ENCODE measurements at places on chromosomes 2 and 18. TPM values are rescaled to one million over a fixed set of nuclear protein-coding genes. Genes with fewer than 3 reads are reported as not detected.

- peak; percentile 64 for DNase-seq
- peak overlapping the region; percentile 42 for H3K4me3 ChIP-seq
- H3K27ac ChIP-seq: 0 out of 2 replicates have a peak overlapping the region, but pooled peaks have one; percentile 4
- no peaks in the 10 kb centered on the region for H3K36me3 ChIP-seq
Observed at GRCh38 chr2:17538844-17539554, 1.5 kb upstream of the VSNL1 start.

DNA sequence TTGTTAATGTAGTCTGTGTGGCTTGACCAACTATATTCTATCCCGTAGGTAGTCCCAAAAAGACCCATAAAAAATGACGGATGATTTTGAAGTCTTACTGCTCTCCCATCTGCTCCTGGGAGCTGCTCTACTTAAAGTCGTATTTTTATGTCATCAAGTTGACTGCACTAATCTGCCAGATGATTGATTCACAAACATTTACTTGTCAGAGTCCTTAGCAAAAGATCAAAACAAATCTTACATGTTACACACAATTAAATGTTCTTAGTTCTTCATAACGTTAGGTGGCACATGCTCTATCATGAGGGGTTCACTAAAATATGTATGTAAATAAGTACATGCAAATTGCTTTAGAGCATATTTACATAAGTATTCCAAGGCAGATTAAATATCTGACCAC is 498.3 kb upstream of the LRRTM4 start:
- no peaks in the 10 kb centered on the region for H3K4me1 ChIP-seq
- no peak overlapping the region for H3K4me3 ChIP-seq
- H3K36me3 ChIP-seq: no peaks in the 10 kb centered on the region
- no peak for DNase-seq

DNA sequence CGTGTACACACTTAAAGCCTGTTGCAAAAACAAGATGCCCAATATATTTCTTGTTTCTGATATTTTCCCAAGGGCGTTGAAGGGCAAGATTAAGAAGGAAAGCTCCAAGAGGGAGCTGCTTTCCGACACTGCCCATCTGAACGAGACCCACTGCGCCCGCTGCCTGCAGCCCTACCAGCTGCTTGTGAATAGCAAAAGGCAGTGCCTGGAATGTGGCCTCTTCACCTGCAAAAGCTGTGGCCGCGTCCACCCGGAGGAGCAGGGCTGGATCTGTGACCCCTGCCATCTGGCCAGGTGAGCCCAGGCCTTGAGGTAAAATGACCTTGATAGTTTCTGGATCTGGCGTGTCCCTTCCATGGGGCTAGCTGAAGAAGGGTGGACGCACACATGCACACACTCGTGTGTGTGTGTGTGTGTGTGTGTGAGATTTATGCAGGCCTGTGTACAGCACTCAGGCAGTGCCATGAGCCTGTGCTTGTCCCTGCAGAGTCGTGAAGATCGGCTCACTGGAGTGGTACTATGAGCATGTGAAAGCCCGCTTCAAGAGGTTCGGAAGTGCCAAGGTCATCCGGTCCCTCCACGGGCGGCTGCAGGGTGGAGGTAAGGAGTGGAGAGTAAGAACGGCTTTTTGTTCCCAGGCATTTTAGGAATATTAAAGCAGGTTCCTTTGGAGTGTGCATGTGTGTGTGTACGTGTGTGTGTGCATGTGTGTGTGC is 23.6 kb downstream of the MLPH start:
- no peak overlapping the region for H3K4me3 ChIP-seq
- H3K36me3 ChIP-seq: no peaks in the 10 kb centered on the region
- H3K4me1 ChIP-seq: no peaks in the 10 kb centered on the region
- H3K27ac ChIP-seq: no peak overlapping the region
- no peaks in the 10 kb centered on the region for H3K27me3 ChIP-seq
- no peak for DNase-seq

GRCh38 chr2:85503168-85503850 is 35.7 kb upstream of the MAT2A start:
- H3K27me3 ChIP-seq: no peaks in the 10 kb centered on the region
- no peaks in the 10 kb centered on the region for H3K36me3 ChIP-seq
- no peak for DNase-seq
- peaks cover 48% of the 10 kb centered on the region for H3K4me1 ChIP-seq
- H3K4me3 ChIP-seq: no peak overlapping the region

DNA sequence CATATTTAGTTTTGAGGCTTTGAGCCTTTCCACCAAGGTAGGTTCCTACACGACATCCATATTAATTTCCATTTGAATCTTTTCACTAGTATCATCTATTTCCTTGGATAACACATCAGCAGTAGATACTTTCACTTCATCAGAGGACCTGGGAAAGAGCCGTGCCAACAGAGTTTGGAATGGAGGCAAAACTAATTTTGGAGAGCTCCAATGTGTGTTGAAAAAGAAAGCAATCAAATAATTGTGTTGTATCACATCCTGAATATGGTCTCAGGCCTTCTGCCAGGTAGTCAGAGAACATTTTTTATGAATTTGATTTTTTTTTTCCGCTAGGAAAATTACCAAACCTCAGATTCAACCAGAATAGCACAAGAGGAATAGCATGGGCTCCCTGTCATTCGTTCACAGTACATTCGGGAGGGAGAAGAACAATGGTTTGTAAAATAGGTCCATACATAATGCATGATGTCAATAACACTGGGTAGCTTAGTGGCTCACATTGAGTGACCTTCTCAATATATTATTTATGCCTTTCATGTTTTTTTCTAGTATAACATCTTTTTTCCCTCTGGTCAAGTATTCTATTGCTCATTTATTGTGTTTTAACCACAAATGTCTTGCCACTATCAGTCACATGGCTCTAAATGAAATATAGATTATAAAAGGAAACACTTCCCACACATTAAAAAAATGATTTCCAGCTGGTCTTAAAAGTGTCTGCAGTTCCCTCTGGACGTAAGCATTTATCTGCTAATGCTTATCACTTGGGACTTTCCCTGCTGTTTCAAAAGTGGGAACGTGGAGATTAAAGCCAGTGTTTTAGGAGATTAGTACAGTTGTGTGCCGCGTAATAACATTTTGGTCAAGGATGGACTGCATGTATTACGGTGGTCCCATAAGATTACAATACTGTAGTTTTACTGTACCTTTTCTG is 68.6 kb upstream of the RAPH1 start:
- no peak overlapping the region for H3K27ac ChIP-seq
- no peak for DNase-seq
- H3K36me3 ChIP-seq: no peaks in the 10 kb centered on the region
- no peaks in the 10 kb centered on the region for H3K27me3 ChIP-seq
- no peak overlapping the region for H3K4me3 ChIP-seq

DNA sequence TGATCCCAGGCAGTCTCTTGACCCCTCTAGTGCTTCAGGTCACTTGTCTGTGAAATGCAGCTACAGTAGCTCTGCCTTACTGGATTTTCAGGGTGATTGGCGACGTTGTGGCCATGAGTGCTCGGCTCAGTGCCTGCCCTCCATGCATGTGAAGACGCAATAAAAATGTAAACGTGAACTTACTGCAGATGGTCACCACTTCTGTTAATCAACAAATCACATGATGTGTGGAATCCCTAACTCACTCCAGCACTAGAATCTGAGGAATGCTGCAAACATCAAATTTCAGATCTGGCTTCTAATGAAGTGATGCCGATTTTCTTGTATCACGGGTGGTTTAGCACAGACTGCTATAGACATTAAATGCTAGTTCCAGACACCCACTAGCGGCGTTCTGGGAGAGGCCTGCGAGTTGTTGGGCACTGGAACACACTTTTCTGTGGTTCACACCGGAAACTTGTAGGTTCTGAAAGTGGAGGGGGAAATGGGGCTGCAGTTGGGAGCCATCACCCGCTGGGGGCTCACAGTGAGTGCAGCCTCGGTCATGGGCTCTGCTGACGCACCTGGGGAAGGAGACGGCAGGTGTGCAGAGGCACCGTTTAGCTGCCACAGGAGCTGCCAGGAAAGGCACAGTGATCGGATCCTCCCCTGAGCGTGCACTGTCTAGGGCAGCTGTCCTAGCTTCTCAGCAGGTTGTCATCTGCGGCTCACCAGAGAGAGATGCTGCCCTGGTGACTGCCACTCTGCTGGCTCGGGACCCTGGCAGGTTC is 6.5 kb downstream of the CNDP1 start:
- H3K36me3 ChIP-seq: no peaks in the 10 kb centered on the region
- peaks cover 15% of the 10 kb centered on the region for H3K4me1 ChIP-seq
- no peak for DNase-seq
- H3K27ac ChIP-seq: no peak overlapping the region

- no peaks in the 10 kb centered on the region for H3K27me3 ChIP-seq
- peaks cover 13% of the 10 kb centered on the region for H3K4me1 ChIP-seq
- DNase-seq: peak; percentile 9
Observed at GRCh38 chr2:47501374-47502200, 98.6 kb downstream of the MSH2 start.

DNA sequence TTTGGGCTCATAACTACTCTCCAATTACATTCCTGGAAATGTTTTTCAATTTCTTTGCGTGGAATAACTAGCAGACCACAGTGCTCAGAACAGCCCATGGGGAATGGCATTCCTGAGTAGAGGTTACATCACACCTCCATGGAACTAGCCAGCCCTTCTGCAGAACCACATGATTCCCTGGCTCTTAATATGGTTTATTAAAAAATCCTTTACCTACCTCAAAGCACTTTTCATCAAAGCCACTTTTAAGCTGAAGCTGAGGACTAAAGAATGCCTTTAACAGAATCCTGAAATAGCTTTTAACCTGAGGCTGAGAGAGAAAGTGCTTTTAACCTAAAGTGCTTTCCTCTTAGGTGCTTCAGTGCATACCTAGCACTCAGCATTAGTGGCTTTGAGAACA is 376.3 kb downstream of the ARHGAP15 start:
- no peak overlapping the region for H3K27ac ChIP-seq
- DNase-seq: no peak
- H3K4me1 ChIP-seq: no peaks in the 10 kb centered on the region
- no peaks in the 10 kb centered on the region for H3K36me3 ChIP-seq
- no peak overlapping the region for H3K4me3 ChIP-seq

DNA sequence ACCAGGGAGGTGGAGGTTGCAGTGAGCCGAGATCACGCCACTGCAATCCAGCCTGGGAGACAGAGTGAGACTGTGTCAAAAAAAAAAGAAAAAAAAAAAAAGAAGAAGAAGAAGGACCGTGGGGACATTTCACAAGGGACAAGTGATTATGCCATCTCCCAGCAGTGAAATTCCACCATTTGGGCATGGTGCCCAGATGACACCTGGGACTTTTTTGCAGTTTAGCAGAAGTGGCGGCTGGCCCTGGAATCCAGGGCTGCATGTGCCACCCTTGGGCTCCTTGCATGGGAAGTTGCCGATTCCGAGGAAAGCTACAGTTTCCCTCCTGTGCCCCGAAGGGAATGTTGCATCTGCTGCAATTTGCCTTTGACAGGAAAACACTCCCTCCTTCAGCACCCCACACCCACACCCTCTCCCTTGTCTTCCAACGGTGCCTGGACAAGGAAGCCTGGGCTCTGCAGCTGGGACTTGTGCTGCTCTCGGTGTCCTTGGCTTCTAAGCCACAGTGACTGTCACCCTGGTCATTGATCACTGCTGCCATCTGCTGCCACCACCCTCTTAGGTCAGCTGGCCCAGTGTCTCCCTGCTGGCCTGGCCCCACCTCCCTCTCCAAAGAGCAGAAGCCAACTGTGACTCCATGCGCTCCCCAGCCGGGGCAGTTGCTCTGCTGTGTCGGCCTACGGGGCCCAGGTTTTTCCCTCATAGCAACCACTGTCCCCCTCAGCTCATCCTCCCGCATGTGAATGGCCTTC is 56.4 kb upstream of the LRRC30 start:
- no peaks in the 10 kb centered on the region for H3K36me3 ChIP-seq
- no peak for DNase-seq
- H3K27ac ChIP-seq: no peak overlapping the region

DNA sequence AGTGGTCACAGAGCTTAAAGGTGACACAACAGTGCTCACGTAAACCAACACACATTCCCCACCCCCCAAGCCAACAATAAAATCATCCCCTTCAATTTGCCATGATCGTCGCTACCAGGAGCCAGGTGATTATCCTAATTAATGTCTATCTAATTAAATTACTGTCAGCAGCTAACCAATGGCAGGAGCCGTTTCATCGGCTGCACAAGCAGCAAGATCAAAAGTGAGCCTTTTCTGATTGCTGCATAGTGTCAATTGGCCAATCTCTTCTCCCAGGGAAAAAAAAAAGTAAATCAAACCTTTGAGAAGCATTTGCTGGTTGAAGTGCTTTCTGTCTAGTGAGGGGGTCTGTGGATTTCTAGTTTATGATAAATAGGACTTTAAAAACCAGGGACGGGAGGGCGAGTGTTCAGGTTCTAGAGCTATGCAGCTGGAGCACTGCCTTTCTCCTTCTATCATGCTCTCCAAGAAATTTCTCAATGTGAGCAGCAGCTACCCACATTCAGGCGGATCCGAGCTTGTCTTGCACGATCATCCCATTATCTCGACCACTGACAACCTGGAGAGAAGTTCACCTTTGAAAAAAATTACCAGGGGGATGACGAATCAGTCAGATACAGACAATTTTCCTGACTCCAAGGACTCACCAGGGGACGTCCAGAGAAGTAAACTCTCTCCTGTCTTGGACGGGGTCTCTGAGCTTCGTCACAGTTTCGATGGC is at the start of gene TBR1:
TSS of gene TBR1 (plus strand) at position 311 of the 721 bp plus-strand sequence. CDS start at position 425, 114 bp downstream.
- no peaks in the 10 kb centered on the region for H3K27me3 ChIP-seq
- DNase-seq: no peak
- no peak within 1 kb of the TSS for H3K27ac ChIP-seq
- peaks cover 5% of the 10 kb centered on the region for H3K36me3 ChIP-seq

DNA sequence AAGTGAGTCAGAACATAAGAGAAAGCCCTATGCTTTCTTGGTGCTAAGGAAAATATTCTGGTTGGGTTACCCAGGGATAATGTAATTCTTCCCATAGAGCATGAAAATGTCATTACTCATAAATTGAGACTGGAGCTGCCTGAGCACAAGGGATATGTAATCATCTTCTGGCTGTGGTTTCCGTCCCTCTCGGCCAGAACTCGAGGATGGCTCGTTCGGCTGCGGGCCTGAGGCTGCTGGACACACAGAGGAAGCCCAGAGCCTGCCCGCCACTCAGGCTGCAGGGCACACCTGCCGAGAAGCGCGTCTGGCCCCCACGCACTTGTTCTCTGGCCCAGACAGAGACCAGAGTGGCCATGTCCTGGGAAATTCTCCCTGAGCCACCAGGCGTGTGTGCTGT is 104.9 kb downstream of the ASAP2 start:
- peak overlapping the region; percentile 68 for H3K27ac ChIP-seq
- H3K4me1 ChIP-seq: peaks cover 23% of the 10 kb centered on the region
- DNase-seq: peak; percentile 31
- H3K36me3 ChIP-seq: no peaks in the 10 kb centered on the region
- H3K27me3 ChIP-seq: no peaks in the 10 kb centered on the region
- H3K4me3 ChIP-seq: no peak overlapping the region

DNA sequence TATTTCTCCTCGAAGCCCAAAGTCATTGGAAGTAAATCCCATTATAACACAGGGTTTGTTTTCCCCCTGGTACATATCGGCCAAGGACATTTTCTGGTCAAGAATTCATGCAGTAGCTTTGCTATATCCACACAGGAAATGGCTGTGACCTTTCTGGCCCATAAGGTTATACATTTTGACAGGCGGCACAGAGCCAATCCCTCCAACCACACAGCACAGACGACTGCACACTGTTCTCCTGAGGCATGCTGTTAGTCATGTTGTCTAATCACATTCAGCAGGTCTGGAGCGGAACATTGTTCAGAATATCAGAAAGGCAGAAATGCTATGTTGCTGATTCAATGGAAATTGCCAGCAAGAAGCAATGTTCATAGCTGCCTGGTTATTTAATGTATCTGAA is 742.3 kb upstream of the SLC8A1 start:
- no peaks in the 10 kb centered on the region for H3K4me1 ChIP-seq
- no peaks in the 10 kb centered on the region for H3K27me3 ChIP-seq
- no peak for DNase-seq
- H3K27ac ChIP-seq: no peak overlapping the region

Gene ANKRD62
- total RNA-seq: not detected

Gene GALNT5
- total RNA-seq: 1.7 TPM

Gene LYPD1
- 75.9 TPM for total RNA-seq

Gene DAW1
- total RNA-seq: 0.16 TPM

Gene ACTG2
- 78.8 TPM for total RNA-seq

Gene PSMA8
- total RNA-seq: not detected

Gene CHCHD5
- 4.9 TPM for total RNA-seq
